ENCODE measurements at places on chromosomes 16 and 17.
A peak's percentile ranks its signal among the peaks of the same experiment; 100 is the strongest.

DNA sequence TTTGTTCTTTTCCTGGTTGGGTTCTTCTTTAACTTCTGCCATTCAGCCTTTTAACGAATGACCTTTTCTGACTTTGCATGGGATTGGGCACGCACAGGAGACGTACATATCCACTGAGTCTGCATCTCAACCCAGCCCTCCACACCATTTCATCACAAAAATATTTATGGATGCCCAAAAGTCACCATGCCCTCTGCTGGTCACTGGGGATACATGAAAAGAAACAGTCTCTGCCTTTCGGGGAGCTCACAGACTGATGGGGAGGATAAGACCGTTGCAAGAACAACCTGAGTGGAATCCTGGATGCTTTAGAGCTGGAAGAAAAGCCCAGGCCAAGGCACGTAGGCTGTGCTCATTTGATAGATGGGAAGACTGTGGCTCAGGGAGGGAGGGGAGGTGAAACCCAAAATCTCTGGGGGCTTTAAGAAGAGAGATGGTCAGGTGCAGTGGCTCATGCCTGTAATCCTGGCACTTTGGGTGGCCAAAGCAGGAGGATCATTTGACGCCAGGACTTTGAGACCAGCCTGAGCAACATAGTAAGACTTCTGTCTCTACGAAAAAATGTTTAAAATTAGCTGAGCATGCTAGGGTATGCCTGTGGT lies 7.9 kb upstream of the MT2A start:
- peak; percentile 20 for DNase-seq

GRCh38 chr16:24741862-24742261 lies 12.4 kb downstream of the TNRC6A start:
- DNase-seq: no peak

DNA sequence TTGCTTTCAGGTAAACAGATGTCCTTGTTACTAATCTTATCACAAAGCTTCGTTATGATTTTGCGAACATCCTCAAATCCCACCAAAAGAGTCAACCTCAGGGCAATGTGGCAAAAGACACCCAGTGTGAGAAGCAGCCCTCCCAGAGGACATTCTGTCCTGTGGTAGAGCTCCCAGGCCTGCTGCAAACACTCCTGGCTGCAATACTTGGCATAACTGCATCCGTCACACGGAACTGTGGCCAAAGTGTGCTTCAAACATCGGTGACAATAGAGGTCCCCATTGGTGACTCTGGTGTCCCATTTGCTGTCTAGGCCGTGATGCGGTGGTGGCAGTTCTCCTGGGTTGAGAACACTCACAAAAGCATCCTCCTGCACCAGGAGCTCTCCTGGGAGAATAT lies 29.5 kb downstream of the SMYD4 start:
- DNase-seq: no peak

GRCh38 chr16:2237493-2238149 lies 1.4 kb downstream of the DNASE1L2 start:
- no peak for DNase-seq

DNA sequence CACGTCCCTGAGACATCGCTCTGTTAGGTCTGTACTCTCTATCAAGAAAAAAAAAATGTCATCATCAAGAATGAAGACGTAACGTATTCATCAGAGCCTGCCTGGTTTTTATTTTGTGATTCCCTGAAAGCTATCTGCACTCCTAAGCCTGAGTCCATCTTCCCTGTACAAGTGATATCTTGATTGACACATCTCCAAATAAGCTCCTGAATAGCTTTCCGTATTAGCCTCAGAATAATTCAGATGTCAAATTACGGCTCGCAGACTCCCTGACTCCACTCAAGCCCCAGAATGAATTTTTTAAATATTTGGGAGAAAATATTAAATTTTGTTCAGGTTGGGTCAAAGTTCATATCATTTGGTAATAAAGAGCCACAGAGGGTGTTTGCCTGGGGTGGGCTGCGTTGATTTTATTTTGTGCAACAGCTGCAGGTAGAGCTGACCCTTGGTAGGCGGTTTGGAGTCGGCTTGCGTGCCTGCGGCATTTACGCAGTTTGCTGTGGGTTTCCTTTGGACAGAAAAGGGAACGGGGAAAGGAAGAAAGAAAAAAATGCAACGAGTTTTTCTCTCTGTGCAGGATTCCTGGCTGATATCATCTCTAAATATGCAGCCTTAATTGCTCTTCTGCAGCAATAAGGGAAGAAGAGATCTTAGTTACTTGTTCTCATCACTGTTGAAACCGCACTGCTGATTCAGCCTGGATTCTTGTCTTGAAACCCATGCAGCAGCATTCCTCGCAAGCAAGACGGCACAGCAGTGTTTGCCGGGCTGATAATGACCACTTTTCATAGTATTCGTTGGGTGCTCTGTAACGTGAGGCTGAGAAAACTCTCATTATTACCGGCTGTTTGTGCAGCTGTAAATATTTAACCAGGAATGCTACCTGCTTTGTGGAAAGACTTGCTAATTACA lies 114.7 kb downstream of the IRX3 start:
- no peak for DNase-seq

GRCh38 chr16:30054959-30055553 lies 10.5 kb upstream of the ALDOA start:
- DNase-seq: no peak

GRCh38 chr17:9973669-9974447 lies 68.8 kb upstream of the RCVRN start:
- no peak for DNase-seq

DNA sequence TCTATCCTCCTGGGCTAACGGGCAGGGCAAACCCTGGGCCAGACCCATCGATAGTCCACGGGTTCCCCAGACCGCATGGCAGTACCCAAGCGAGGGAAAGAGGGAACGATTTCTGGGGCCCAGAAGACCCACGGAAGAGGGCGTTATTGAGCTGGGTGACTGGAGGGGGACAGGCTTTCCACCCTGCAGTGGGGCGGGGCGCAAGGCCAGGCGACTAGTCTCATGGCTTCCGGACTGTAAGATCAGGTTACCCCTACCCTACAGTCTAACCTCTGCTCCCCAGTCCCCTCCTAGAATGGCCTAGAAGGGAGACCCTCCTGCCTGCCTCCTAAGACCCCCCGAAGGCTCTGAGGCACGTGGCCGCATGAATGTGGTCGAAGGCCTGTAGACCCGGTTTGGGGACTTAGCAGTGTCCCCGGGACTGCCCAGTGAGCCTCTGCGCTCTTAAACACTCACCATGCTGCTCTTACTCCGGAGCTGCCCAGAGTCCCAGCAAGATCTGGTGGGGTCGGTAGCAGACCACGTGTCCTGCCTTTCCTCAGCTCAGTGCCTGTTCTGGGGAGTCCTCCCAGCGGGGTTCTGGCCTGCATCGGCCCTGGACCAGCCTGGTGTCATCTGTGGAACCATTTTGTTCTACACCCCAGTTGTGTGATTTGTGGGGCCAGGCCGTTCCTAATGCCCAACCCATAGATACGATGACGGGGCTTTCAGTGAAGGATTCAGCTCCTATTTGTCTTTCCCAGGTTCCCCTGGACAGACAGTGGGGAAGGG lies 13.2 kb upstream of the AURKB start:
- peak; percentile 51 for DNase-seq

DNA sequence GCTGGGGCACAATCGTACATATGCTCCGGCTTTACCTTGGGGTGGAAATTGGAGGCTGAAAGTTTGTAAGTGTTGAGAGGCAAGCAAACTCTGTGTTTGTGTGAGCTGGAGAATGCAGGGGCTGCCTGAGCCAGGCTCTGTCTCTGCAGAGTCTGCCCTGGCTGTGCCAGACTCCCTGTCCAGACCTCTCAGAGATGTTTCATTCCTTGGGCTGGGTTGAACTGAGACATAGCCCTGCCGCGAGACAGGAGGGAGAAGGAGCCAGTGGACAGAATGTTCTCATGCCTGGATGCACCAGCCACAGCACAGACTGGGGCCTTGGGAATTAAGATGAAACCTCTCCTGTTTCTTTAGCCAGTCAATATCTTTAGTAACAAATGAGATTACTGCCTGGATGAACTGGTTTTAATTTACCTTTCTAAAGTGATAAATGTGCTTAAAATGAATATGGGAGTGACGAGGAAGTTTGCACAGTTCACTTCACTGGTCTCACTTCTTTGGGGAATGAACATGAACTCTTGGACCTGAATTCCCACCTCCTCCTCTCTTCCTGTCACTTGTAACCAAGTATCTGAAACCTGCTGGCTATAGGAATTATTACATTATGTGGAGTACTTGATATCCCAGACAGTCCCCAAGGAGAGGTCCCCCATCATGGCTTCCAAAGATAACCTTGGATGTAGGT lies 40.1 kb downstream of the YPEL2 start:
- DNase-seq: no peak

DNA sequence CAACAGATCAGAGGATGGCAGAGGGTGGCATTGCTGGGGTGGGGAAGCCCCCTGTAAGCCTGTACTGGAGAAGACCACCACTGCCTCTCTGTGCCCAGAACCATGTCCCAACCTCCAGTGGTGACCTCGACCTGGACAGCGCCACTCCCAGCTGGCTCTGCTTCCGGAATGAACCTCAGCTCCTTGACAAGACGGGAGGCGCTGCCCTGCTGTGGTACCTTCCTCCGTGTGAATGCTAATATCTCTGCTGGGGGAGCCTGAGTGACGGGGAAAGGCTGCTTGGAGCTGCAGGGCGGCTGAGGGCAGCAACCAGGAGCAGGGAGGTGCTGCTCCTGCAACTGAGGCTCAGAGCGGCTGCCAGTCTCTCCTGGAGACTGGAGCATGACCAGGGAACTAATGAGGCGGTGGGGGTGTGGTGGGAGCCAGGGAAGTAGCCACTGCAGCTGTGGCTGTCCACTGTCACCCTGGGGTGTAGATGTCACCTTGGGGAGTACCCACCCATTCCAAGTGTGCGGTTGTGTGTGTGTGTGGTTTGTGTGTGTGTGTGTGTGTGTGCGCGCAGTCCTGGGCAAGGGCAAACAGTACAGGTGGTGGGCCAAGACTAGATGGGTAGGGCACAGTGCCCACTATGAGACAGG lies 6.2 kb downstream of the PRCD start:
- no peak for DNase-seq

GRCh38 chr16:58843675-58844074 lies 109.6 kb upstream of the GOT2 start:
- DNase-seq: peak; percentile 12

- peak; percentile 94 for DNase-seq
Measured at GRCh38 chr16:30903596-30903995, 7.2 kb downstream of the CTF1 start.
